ENCODE measurements at places on chromosomes 3 and 15.

DNA sequence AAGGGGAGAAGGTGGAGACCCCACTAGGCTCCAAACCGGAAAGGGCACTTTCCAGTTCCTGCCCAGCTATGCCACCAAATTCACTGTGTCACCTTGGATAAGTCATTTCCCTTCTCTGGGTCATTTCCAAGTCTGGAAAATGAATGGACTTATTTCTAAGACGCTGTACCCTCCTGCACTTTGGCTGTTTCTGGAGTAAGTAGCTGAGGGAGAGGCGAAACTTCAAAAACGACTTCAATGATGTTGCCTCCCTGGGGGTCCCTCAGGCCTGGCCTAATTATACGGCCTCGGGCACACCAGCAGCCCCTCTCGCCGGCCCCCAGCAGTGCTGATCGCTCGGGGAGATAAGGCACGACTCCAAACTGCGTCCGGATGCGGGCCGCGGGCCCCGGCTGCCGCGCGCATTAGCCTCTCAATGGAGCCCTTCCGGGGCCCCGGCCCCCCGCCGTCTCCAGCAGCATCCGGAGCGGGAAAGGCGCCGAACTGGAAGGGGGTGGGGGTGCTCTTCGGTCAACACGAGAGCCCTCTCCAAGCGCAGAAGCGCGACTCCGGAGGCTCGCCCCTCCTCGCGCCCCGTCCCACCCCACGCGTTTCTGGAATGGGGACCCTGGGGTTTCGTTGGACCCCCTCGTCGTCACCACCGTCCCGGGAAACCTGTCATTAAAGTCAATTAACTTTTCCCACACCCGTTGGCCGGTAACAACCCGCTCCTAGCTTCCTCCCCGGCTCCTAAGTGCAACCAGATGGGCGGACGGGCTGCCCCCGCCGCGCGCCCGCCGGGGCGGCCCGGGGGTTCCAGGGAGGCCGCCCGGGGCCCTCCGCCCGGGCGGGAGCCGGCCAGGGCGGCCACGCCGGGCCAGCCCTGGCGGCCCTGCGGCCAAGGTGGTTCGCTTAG, 4.8 kb downstream of the HES1 start:
- no peak for DNase-seq

- no peak for DNase-seq
These were observed 44.5 kb upstream of the PDZRN3 start for GRCh38 chr3:73669260-73669659.

GRCh38 chr3:133644768-133645167, 17.0 kb downstream of the TOPBP1 start:
- no peak for DNase-seq

GRCh38 chr3:15645740-15646501, 44.4 kb downstream of the BTD start:
- DNase-seq, result no peak

GRCh38 chr3:108088697-108089096, 2.1 kb downstream of the CD47 start:
- peak; percentile 52 for DNase-seq

DNA sequence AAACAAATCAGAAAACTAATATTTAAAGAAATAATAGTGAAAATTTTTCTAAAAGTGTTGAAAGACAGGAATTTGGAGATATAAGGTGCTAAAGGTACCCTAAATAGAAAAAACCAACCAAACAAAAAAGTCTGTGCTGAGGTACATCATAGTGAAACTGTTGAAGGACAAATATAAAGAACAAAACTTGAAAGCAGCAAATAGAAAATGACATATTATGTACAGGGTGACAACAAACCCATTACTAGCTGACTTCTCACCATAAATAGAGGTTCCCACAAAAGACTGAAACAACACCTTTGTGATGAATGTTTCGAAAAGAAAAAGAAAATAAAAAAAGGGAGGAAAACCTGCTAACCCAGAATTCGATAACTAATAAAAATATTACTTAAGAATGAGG, 502.5 kb upstream of the NECTIN3 start:
- no peak for DNase-seq

DNA sequence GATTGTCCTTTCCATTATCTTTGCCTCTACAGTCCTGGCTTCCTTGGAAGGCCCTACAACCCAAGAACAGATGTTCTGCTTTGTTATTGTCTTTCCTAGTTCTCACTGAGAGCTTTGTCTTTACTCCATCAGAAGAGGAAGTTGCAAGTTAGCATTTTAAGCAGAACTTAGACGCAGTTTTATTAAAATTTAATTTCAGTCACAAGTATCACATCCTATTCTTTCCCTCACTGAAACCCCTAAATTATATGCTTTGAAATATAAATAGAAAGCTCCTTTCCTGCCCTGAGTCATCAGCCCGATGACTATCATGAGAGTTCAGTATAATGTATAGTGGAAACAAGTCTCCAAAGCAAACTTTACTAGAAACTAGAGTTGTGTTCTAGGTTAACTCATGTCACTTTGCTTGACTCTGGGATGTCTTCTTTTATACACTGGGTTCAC, 291.2 kb upstream of the RBMS3 start:
- DNase-seq, result no peak

GRCh38 chr3:182393151-182393550, 400.2 kb upstream of the ATP11B start:
- no peak for DNase-seq

- DNase-seq, result no peak
These were observed 7.2 kb upstream of the SCAMP5 start for GRCh38 chr15:74988007-74988800.

DNA sequence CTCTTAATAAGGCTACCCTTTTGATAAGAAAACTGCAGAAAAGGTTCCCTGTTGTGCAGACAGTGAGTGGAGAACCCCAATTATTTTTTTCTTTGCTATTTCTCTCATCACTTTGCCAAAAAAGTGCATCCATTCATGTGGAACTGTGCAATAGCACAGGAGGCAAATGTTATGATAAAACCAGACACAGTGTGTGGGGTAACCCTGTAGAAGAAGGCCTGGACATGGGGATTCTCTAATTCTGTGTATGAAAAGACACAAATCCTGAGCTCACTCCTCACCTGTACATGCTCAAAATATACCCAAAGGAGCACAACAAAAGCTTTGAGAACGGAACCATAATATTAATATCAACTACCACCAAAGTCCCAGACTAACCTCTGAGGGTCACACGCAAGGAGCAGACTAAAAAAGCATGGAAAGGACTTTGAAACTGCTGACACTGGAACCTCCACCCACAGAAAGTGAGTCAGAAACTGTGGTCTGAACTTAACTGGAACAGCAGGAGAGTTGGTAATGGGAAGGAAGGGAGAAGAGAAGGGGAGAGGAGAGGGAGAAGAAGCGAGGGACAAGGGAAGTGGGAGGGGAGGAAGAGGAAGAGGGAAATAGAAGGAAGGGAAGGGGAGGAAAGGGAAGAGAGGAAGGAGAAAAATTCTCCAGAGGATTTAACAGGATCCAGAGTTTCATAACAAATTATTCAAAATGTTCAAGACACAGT, 299.9 kb downstream of the TBC1D5 start:
- DNase-seq, result no peak
